ENCODE measurements at places on chromosomes 16 and 17.

DNA sequence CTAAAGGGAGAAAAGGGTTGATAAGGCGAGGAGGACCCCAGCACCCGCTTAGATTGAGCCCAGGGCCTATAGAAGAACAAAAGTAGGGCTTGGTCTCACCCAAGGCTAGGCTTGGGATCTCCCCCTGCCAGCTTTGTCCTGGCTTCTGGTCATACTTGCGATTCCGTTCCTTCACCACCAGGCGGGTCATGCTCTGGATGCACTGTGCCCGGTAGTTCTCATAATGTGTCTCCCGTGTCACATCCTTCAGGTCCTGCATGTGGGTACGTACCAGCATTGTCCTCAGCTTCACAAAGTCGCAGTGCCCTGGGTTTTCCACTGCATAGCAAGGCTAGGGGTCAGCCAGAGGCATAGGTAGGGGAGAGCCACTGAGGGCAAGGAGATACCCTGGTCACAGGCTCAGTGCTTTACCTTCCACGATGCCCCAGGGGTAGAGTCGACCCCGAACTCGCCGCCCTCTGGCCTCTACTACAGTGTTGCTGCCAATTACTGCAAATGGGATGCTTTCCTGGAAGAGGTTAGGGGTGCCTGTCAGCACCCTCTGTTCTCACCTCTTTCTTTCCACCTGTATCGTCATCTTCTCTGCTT lies 6.5 kb upstream of the MTMR4 start:
- no peak for DNase-seq

GRCh38 chr16:66913711-66914110 lies 5.0 kb downstream of the CDH16 start:
- no peak for DNase-seq

GRCh38 chr16:22240023-22240710 lies 34.1 kb downstream of the EEF2K start:
- no peak for DNase-seq

GRCh38 chr16:65037556-65037955 lies 84.3 kb downstream of the CDH11 start:
- DNase-seq = no peak
